ENCODE measurements at places on chromosomes 2 and 18. TPM values are rescaled to one million over a fixed set of nuclear protein-coding genes. Genes with fewer than 3 reads are reported as not detected.

DNA sequence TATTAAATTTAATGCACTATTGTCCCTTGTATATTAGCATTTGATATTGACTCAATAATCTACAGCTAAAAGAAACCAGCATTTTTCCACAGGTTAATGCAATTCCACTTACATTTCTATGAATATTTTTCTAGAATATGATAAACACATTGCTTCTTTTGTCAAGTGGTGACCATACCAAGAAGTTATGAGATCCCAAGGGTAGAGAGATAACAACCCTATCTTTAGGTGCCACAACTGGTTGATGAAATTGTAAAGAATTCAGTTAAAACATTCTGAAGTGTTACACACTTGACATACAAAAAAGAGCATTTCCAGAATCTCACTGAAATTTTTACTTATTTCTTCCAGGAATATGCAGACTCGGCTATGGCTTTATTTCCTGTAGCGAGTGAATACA is 56.0 kb downstream of the ABCG8 start:
- DNase-seq: no peak

- DNase-seq: no peak
Measured at GRCh38 chr2:120287183-120288015, 34.7 kb downstream of the RALB start.

The FARP2 gene
- 30.2 TPM for polyA plus RNA-seq

The CCDC150 gene
- polyA plus RNA-seq: not detected

The NETO1 gene
- 0.16 TPM for polyA plus RNA-seq

The LONRF2 gene
- 0.66 TPM for polyA plus RNA-seq

The ELOA2 gene
- polyA plus RNA-seq: 0.09 TPM

The ASAP2 gene
- polyA plus RNA-seq: not detected

The CNTNAP5 gene
- polyA plus RNA-seq: 0.14 TPM

The SLC40A1 gene
- 65.9 TPM for polyA plus RNA-seq

The CAPN14 gene
- 0.14 TPM for polyA plus RNA-seq
